ENCODE measurements at places on chromosomes 11 and 22.

DNA sequence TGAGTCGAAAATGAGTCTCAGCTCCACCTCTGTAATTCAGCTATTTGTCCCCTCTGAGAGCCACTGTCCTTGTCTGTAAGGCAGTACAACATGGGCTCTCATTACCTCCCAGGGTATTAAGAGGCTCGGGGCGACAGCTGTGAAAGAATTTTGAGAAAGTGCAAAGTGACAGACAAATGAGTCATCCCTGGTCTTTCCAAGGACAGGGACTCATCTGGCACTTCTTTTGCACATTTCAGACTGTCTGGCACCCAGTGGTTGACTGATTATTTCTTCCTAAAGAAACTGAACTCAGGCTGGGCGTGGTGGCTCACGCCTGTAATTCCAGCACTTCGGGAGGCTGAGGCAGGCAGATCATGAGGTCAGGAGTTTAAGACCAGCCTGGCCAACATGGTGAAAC is 62.1 kb upstream of the ARFGAP3 start:
- no peak for DNase-seq

DNA sequence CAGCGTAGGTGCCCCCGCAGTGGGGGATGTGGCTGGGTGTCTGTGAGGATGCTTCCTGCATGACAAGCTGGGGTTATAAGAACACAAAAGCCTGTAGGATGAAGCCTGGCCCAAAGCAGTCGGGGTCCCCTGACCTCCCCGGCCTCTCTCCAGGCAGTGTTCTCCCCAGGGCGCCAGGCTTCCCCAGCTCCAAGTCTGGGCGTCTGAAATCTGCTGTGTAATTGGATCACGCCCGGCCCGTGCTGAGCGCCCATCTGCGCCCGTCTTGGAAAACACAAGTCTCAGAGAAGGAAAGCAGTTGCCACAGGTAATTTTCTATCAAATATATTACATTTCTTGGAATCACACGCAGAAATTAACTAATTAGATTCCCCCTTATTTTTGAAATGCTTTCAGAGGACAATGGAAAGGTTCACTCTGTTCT is 233.3 kb downstream of the CTTN start:
- DNase-seq = no peak

DNA sequence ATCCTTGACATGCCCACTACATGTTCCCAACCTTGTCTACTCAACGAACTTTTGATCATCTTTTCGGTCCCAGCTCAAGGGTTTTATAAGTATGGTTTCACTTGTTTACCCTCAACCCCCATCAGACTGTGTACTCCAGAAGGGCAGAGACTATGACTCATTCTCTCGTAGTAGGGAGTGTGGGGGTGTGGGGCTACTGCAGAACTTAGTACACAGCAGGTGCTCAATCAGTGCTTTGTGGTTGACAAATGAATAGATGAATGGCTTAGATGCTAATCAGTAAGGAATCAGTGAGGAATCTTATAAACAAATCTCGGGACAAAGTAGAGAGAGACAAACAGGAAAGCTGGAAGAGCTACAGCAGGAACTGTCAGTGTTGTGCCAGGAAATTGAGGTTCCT is 151.7 kb upstream of the PLET1 start:
- DNase-seq = no peak

DNA sequence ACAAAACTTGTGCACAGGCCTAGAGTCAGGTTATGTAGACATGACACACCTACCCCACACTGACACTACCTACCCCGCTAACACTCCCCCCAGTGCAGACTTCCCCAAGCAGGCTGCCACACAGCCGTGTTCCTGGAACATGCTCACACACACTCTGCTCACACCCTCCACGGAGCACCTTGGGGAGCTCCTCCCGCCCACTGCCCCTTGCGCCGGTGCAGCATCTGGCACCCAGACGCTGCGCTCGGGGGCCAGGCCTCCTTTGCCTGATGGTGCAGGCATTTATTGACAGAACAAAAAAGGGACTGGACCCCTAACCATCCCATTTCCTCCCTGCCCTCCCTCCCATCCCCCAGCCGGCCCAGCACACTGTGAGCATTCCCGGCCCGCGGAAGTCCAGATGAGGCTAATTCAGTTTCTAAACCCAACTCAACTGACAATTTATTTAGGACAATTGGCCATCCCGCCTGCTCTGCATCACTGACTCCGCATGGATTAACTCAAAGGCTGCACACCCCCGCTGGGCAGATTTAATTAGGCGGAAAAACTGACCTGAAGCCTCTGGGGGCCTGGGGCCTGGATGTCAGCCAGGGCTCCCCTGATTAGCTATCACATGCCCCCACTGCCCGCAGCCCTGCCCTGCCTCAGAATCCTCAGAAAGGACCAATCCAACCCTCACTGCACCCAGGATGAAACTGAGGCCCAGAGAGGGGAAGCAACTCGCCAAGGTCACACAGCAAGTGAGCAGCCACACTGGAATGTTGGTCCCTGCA is 30.1 kb downstream of the KCNC1 start:
- no peak for DNase-seq

DNA sequence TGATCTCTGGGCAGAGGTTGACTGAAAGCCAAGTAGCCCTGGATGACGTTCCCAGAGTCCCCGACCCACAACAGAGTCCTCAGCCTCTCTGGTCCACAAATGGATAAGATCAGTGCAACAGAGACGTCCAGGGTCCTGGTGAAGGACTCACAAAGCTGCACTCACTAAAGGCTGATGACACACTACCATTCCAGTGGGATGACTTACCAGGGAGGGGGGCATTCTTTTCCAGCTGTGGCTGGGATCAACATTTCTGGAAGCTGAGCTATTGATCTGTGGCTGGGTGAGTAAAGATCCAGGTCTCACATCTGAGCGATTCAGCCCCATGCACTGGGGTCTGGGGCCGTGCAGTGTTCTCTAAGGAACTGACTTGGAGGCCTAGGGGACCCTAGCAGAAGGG is 296.2 kb downstream of the NTM start:
- no peak for DNase-seq

DNA sequence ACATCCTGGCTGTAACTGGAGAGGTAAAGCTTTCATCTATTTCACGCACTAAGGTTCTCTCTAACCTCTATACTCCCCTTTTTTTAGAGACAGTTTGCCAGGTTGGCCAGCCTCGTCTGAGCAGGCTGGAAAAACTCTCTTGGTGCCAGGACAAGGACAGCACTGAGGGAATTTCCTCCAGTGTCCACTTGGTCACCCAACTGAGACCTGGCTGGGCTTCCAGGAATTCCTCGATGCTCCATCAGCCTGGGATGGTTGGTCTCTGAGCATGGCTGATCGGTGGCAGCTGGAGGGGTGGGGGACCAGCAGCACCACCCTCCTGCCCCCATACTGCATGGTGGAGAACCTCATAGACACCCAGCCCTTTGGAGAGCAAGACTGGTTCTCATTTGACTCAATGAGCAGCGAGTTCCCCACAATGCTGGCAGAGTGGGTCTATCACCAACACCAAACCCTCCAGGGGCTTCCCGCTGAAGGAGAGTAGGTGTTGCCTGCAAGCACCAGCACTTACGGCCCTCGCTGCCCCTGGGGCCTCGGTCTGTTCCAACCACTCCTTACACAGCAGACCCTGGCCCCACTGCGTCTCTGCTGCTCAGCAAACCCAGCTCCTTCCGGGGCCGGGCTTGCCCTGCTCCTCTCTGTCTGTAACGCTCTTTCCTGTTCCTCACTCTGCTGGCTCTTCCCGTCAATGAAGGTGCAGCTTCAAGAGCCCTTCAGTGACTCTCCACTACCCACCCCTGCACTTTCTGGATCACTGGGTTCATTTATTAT is 122.2 kb downstream of the ST3GAL4 start:
- no peak for DNase-seq

DNA sequence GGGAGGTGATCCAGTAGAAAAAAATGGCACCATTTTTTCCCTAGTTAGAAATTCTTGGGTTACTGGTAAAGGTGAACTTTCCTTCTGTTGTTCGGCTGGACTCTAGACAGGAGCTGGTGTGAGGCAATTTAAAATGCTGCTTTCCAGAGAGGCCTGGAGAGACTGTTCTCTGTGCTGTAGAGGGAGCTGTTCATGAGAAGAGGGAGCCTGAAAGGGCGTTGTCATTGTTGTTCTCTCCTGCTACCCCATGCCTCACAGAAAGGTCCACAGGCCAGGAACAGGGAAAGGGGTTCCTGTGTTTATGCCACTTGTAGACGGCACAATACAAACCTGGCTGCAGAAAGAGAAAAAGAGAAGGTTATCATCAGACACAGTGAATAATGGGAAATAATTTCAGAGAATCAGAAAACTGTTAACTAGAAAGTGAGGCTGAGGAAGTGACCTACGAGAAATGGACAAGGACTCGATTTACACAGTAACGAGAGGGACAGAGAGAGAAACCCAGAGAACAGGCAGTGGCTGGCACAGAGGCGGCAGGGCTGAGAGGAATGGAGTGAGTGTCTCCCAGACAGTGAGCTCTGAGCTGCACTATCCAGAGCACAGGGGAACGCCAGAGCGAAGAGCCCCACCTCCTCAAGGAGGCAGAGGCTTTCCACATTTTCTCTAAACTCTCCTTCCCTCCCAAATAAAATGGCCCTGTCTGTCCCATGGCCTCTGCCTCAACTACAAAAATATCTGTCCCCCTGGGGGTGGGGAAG is 109.2 kb downstream of the RRM1 start:
- no peak for DNase-seq

Data from renal pelvis (tissue), 12 donors.